ENCODE measurements at places on chromosomes 12 and 14. TPM values are rescaled to one million over a fixed set of nuclear protein-coding genes. Genes with fewer than 3 reads are reported as not detected.

The TSPAN19 gene
- total RNA-seq, result not detected

GRCh38 chr14:93967637-93968250, 8.6 kb downstream of the ASB2 start:
- H3K4me3 ChIP-seq, result no peak overlapping the region
- no peak overlapping the region for H3K27ac ChIP-seq
- no peak for DNase-seq
- H3K27me3 ChIP-seq, result no peaks in the 10 kb centered on the region
- H3K4me1 ChIP-seq, result no peaks in the 10 kb centered on the region

GRCh38 chr14:89781046-89781445, 173.5 kb downstream of the EFCAB11 start:
- H3K27ac ChIP-seq, result no peak overlapping the region
- H3K4me3 ChIP-seq, result no peak overlapping the region
- H3K27me3 ChIP-seq, result no peaks in the 10 kb centered on the region
- no peak for DNase-seq

The OTUB2 gene
- 6.3 TPM for total RNA-seq

The TAS2R42 gene
- not detected for total RNA-seq

The MIPOL1 gene
- 28.5 TPM for total RNA-seq

GRCh38 chr14:73265721-73266046, 28.4 kb downstream of the PAPLN start:
- no peak overlapping the region for H3K4me3 ChIP-seq
- no peaks in the 10 kb centered on the region for H3K4me1 ChIP-seq
- DNase-seq, result no peak
- H3K36me3 ChIP-seq, result peaks cover 5% of the 10 kb centered on the region
- peaks cover 2% of the 10 kb centered on the region for H3K27me3 ChIP-seq
- no peak overlapping the region for H3K27ac ChIP-seq

DNA sequence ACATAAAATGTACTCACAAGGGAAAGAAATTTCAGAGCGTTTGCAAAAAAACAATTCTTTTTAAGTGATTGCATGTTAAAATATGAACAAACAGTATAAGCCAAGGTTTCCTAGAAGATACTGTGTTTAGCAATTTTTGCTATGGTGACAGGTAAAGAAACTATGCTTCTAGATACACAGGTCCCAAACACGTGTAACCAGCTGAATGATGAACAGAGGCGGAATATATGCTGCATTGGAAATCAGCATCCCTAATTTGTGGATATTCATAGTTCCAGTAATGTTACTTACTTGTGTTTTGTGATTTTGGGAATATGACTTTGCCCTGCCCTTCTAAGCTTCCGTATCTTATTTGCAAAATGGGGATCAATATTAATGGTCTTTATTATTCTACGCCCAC, 326.3 kb upstream of the DIO2 start:
- H3K4me3 ChIP-seq, result no peak overlapping the region
- H3K27ac ChIP-seq, result no peak overlapping the region
- no peaks in the 10 kb centered on the region for H3K36me3 ChIP-seq
- peaks cover 35% of the 10 kb centered on the region for H3K27me3 ChIP-seq
- no peaks in the 10 kb centered on the region for H3K4me1 ChIP-seq
- DNase-seq, result no peak

DNA sequence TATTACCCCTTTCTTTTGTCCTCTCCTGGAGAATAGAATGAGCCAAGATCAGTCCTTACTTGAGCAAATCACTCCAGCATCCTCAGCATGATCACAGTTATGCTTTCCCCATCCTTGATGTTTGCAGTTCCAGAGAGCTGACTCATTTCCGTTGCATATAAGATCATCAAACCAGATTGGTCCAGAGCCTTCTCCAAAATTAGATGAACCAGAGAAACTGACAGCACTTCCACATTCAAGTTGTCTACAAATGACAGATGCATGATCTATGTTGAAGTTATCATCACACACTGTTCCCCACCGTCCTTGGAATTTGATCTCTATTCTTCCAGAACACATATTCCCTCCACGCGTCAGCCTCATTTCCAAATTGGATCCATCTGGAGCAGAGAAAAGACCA, 4.8 kb downstream of the CD163 start:
- H3K27me3 ChIP-seq, result no peaks in the 10 kb centered on the region
- H3K4me3 ChIP-seq, result no peak overlapping the region
- H3K4me1 ChIP-seq, result no peaks in the 10 kb centered on the region
- no peaks in the 10 kb centered on the region for H3K36me3 ChIP-seq
- no peak overlapping the region for H3K27ac ChIP-seq

DNA sequence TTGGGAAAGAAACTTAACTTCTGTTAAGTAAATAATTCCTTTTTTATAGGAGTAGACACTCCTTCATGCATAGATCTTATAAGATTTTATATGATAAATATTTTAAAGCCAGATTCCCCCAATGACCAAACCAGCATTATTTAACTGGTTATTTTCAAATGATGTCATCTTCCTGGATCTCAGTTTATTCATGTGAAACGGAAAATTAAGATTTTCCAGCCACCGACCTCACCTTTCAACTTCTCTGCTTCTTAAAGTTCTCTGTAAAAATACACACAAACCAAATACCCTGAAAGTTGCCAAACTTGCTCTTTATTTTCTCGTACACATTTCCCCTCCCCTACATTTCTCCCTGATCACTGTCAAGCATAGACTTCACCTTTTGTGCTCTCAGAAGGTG, 364.2 kb downstream of the GALC start:
- DNase-seq, result no peak
- H3K27ac ChIP-seq, result no peak overlapping the region
- no peaks in the 10 kb centered on the region for H3K36me3 ChIP-seq

DNA sequence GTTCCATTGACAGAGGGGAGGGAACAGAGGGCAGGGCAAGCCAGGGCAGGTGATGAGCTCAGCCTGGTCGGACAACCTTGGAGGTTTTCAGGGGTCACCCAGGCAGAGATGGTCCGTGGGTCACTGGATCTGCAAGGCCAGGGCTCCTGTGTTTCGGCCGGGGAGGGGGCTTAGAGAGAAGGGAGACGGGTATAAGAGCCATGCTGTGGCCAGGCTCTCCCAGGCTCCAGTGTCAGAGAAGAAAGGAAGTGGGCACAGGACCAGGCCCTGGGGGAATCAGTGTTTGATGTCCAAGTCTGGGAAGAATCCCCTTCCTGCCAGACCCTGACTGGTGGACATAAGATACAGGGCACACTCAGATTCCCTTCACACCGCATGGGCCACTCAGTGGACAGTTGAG, 36.9 kb downstream of the DIO3 start:
- no peaks in the 10 kb centered on the region for H3K36me3 ChIP-seq
- no peak overlapping the region for H3K27ac ChIP-seq
- no peaks in the 10 kb centered on the region for H3K4me1 ChIP-seq
- no peak overlapping the region for H3K4me3 ChIP-seq
- no peaks in the 10 kb centered on the region for H3K27me3 ChIP-seq

- H3K4me3 ChIP-seq, result no peak overlapping the region
- H3K27me3 ChIP-seq, result no peaks in the 10 kb centered on the region
- no peaks in the 10 kb centered on the region for H3K4me1 ChIP-seq
- no peak for DNase-seq
- H3K36me3 ChIP-seq, result peaks cover 14% of the 10 kb centered on the region
These were observed 25.0 kb downstream of the PRICKLE1 start for GRCh38 chr12:42564556-42564955.

DNA sequence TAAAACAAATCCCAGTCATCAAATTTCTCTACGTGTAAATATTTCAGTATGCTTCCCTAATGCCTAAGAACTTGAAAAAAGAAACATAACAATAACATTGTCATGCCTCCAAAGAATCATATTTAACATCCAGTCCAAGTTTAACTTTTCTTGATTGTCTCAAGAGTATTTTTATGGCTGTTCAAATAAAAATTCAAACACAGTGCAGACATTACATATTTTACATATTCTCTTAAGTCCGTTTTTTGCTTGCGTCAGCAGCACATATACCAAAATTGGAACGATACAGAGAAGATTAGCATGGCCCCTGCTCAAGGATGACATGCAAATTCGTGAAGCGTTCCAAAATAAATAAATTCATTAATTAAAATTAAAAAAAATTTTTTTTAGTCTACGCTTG, 23.3 kb upstream of the EEA1 start:
- no peaks in the 10 kb centered on the region for H3K36me3 ChIP-seq
- H3K27ac ChIP-seq, result no peak overlapping the region

The MPHOSPH9 gene
- 68.4 TPM for total RNA-seq

The LMNTD1 gene
- total RNA-seq, result 53.2 TPM
